ENCODE measurements at places on chromosomes 5 and 9. TPM values are rescaled to one million over a fixed set of nuclear protein-coding genes. Genes with fewer than 3 reads are reported as not detected.

DNA sequence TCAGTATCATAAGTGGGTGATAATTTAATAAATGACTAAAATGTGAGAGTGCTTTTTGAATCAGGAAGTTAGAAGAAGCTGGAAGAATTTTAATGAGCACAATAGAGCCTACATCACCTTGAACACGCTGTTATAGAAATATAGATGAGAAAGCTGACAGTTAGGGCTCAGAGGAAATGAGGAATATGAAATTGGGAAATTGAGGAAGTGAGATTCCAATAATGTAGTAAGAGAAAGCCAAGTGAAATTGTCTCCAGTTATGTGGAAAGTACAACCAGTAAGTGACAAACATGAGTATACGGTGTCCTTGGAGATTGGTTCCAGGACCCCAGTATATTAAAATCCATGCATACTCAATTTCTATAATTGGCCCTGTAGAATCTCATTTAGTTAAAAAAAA, 235.9 kb upstream of the FAM174A start:
- DNase-seq: no peak

DNA sequence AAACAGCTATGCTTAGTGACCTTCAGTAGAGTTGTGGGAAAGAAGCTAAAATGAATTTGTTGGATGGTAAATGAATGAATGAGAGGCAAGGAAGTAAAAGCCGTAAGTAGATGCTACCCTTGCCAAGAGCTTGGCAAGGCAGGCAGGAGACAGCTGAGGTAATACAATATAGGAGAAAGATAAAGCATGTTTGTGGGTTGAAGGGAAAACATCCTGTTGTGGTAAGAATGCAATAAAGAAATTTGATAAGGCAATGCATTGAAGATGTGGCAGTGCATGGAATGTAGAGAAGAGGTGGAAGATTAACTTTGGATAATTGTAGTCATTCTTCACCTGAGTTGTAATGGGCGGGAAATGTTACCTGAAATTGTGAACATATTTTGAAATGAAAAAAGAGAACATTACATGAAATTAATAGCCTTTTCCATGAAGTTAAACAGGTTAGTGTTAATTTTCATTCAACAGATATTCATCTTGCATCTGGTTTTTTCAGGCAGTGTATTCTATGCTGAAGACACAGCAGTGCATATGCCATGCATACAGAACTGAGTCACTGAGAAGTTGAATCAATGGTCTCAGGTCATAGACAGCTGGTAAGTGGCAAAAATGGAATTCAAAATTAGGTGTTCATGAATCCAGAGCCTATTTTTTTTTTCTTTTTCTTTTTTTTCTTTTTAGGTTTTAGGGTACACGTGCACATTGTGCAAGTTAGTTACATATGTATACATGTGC, 43.4 kb upstream of the SPINK5 start:
- no peak for DNase-seq

The PCDHB2 gene
- total RNA-seq: not detected

GRCh38 chr5:139638090-139638735, 9.9 kb upstream of the CXXC5 start:
- DNase-seq: no peak

DNA sequence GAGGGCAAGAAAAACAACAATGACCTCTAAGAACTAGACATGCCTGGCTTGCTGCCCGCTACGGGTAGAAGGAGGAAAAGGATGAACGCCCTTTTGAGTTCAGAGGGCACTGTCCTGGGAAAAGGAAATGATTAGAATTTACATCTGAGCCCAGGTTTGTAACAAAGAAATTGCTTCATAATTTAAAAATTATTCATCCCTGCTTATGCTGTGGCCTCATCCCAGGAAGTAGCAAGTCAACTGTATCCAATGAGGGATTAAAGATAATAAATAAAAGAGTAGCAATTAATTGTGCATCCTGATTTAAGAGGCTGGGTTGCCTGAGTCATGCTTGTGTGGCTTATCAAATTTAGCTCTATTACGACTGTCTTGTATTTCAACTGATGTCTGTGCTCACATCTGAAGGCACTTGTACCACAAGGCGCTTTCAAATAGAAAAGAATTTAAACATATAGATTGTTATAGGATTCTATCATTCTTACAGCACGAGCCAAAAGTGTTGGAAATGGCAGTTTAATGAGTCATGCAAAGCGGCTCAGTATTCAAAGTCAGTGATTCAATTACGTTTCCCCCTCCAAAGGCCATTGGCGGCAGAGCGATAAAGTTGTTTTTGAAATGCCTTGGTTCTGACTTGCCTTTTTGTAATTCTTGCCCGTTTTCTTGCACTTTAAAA, 40.0 kb upstream of the DMRT1 start:
- no peak for DNase-seq

GRCh38 chr9:134601764-134602163, 39.8 kb upstream of the COL5A1 start:
- no peak for DNase-seq

The TMEM174 gene
- total RNA-seq: not detected

- no peak for DNase-seq
Observed at GRCh38 chr5:10286162-10286861, 21.4 kb downstream of the CMBL start.

DNA sequence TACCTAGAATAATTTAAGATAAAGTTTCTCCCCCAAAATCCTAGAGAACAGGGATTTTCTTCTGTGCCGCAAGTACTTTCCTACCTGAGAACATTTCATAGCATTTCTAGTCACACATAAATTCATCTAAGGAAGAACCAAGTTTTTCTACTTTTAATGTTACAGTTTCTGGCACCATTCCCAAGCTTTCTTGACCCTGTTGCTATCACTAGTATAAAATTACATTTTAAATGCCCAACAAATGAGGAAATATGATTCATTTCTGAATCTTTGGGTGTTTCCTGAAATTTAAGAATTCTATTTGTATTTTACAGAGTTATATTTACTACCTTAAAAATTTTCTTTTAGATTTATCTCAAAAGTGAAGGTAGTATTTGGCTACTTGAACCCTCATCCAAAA, 137.8 kb downstream of the LPAR1 start:
- no peak for DNase-seq

- DNase-seq: no peak
Observed at GRCh38 chr5:91146230-91146629, 236.9 kb downstream of the ARRDC3 start.

GRCh38 chr9:122988920-122989621, 44.4 kb upstream of the GPR21 start:
- no peak for DNase-seq

- no peak for DNase-seq
Observed at GRCh38 chr5:137619191-137619870, 116.6 kb downstream of the KLHL3 start.

DNA sequence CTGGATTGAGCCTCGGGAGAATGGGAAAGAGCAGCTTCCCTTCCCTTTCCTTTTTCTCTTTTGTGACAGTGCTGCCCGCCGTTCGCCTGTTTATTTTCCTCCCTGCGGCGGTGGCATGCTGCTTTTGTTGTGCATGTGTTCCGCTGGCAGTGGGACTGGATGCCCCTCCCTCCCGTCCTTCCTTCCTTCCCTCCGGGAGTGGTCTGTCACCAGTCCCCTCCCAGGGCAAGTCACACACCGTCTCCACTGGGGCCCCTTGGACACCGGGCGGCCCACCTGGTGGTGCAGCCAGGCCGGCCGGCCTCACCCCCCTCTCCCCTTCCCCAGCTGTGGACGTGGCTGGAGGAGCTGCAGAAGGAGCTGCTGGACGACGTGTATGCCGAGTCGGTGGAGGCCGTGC, 214.7 kb downstream of the TRIO start:
- DNase-seq: no peak

GRCh38 chr5:154320224-154321089, 125.3 kb upstream of the SAP30L start:
- no peak for DNase-seq

The C9 gene
- total RNA-seq: not detected

The KLF4 gene
- 0.31 TPM for total RNA-seq

The OMD gene
- not detected for total RNA-seq

DNA sequence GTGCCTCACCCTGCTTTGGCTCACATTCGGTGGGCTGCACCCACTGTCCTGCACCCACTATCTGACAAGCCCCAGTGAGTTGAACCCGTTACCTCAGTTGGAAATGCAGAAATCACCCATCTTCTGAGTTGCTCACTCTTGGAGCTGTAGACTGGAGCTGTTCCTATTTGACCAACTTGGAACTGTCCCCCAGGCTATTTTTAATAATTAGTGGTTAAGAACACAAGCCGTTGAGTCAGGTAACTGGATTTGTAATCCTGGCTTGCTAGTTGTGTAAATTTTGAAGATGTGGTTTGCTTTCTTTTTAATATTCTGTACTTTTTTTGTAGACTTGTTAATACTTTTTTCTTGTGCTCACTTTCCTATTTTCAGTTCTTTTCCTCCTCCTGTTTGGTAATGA, 81.2 kb downstream of the CNTLN start:
- no peak for DNase-seq

The FAM200C gene
- 1.0 TPM for total RNA-seq

The SVEP1 gene
- total RNA-seq: not detected

- no peak for DNase-seq
Observed at GRCh38 chr5:107840592-107840991, 169.9 kb upstream of the EFNA5 start.

The HSPA5 gene
- total RNA-seq: 229 TPM

DNA sequence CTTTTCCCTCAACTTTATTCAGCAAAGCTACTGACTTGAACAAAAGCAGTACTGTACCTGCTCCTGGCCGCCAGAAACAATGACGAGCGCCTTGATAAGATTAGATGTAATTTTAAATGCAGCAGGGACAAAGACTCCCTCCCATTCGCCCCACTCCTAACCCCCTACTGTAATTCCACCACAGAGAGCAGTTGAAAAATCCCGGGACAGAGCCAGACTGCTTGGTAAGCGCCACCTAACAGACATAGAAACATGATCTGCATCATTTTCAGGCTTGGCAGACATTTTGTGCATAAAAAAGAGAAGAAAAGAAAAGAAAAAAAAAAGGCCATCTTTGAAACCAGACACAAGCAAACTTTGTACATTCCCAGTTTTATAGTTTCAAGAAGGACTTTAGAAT, 81.9 kb downstream of the ISL1 start:
- DNase-seq: no peak

The ANKRD20A1 gene
- not detected for total RNA-seq

- DNase-seq: no peak
Observed at GRCh38 chr9:2263665-2264064, 248.5 kb downstream of the SMARCA2 start.

GRCh38 chr5:31861601-31862000, 222.7 kb downstream of the PDZD2 start:
- DNase-seq: no peak

DNA sequence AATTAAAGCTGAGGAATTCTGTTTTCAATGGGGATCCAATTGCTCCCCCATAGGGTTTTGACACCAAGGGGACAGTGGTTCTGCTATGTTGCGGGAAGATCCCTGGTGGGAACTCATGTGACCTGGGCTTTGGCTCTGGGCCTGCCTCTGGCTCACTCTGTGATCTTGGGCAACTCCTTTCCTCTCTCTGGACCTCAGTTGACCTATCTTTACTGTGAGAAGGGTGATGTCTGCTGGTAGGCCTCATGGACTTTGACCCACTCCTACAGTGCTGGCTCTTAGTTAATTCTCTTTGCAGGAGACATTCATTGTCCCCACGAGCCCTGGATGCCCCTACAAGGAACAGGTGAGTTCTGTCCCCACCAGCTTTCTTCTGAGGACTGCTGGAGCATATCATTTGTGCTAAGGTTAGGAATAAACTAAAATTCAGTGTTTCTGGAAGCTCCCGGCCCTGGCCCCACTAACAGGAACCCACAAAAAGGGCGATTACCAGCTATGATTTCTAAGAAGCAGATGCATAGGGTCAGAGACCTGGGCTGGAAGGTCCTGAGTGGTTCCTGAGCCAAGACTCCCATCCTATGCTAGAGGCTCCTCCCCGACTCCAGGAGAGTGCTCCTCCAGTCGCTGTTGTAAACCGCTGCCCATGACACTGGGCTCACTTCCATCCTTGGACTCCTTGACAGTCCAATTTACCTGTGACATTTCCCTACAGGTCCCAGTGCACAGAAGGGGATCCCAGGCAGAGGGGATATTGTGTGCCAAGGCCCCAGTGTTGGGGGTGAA, 218.3 kb downstream of the PAX5 start:
- DNase-seq: no peak

DNA sequence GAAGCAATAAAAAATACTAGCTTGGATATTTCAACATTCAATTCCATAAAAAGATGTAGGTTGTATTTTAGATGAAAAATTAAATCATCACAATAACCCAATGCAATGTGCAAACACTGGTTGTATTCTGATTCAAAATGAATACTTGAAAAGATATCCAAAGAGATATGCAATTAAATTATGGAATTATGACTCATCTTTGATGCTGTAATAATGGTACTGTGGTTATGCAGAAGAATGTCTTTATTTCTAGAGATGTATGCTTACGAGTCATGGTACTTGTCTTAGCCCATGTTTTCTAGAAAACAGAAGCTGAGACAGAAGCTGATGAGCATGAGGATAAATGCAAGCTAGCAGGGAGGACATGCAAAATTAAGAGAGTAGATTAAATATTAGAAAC, 1941.4 kb upstream of the NUDT12 start:
- no peak for DNase-seq

DNA sequence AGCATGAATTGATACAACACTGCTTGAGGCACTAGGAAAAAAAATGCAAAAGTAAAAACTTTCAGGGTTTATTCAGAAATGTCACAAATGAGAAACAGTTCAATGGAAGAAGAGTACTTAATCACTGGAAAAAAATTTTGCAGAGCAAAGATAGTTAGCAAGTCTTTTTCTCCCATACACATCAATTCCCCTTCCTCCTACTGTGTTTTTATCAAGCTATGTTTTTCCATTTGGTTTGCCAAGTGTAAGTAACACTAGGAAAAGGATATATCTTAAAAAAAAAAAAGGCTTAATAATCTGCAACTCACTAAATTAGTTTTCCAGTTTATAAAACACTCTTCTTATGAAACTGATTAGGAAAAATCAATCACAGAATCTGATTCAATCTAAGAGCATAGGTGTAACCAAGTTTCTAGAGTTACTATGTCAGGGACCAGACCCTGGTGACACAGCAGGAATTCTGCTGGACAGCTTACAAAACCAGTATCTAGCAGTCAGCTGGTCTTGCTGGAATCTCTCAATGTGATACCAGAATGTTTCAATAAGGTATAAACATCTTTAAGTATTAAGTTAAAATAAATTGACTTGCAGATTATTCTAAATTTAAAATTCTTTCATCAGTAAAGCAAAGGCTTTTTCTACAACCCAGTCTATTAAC, 34.7 kb downstream of the RNF145 start:
- no peak for DNase-seq

The STPG3 gene
- total RNA-seq: 0.28 TPM
